ENCODE measurements at places on chromosomes 11 and 22.
A peak's percentile ranks its signal among the peaks of the same experiment; 100 is the strongest.

DNA sequence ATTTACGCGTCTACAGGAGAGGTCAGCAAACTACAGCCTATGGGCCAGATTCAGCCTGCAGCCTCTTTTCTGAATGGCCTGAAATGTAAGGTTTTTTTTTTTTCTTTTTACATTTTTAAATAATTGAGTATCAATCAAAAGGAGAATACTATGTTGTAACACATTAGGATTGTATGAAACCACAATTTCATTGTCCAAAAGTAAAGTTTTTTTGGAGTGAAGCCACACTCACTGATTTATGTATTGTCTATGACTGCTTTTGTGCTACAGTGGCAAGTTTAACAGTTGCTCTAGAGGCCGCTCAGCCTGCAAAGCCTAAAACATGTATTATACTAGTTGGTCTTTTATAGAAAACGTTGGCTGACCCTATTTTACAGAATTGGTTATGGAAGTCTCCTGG, 923.2 kb downstream of the NTM start:
- DNase-seq: no peak

GRCh38 chr11:116871248-116871647, 33.8 kb upstream of the APOA1 start:
- DNase-seq: peak; percentile 59

GRCh38 chr11:57349491-57350274, 11.5 kb downstream of the P2RX3 start:
- DNase-seq: peak; percentile 28

DNA sequence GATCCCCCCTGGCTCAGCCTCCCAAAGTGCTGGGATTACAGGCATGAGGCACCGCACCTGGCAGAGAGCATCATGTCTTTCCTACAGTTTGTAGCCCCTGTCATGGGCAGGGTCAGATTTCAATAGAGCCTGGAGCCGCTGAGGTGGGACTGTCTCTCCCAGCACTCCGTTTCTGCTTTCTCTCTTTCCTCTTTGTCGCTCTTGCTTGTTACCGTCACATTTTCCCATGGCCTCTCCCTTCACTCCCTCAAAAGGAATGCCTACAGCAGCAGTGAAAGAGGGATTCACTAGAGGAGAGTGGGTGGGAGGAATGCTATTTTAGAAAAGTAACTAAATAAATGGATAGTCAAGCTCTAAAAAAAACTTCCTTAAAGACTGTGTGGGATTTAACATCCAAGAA, 136.7 kb upstream of the TTC12 start:
- no peak for DNase-seq

GRCh38 chr11:44095506-44096359, at the start of gene EXT2:
EXT2 (plus strand) TSS chr11:44095678; CDS start chr11:44107713, 12,035 bp downstream.
- peak; percentile 84 for DNase-seq

- no peak for DNase-seq
Measured at GRCh38 chr11:1292644-1293618, 16.5 kb downstream of the TOLLIP start.

DNA sequence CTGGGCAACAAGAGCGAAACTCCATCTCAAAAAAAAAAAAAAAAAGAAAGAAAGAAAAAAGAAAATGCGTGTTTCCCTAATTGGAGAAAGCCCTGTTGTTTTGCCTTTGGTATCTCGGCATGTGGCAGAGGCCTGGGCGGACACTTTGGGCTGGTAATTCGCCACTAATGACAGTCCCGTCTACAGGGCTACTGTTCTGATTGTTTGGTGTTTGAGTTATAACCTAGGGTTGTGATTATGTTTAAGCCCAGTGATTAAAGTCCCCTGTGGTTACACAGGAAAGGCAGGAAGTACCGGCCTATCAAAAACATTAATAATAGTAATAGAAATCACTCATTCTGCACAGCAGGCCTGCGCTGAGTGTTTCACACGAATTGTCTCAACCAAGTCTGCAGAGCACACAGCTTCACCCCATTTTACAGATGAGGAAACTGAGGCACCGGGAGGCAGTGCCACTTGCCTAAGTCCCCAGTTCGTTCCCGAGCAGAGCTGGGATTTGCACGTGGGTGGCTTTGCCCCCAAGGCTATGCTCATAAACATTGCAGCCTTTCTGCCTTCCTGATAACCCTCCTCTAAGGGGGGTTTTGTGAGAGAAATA, 39.1 kb upstream of the GRAMD4 start:
- DNase-seq: no peak

- DNase-seq: no peak
Measured at GRCh38 chr11:7501894-7502293, 11.9 kb upstream of the PPFIBP2 start.
